Progenitor cell of endocrine pancreas (in vitro differentiated cells): ENCODE measurements at places on chromosomes 2 and 18. TPM values are rescaled to one million over a fixed set of nuclear protein-coding genes. Genes with fewer than 3 reads are reported as not detected.

DNA sequence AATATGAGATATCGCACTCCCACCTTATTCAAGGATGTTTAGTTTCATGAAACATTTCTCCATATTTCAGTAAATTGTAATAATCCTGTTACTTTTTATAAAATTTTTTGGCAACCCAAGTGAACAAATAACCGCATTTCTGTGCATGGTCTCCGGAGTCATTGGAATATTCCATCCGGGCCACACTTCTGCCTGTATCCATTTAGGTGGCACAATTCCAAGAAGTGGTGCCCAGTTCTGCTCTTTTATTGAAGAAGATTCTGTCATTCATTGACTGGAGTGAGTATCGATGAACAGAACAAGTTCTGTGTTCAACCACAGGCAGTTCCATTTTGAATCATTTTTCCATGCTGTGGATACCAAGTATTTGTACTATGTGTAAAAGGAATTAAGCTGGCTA, 26.6 kb upstream of the ICOS start:
- DNase-seq, result no peak
- no peaks in the 10 kb centered on the region for H3K27me3 ChIP-seq
- no peaks in the 10 kb centered on the region for H3K36me3 ChIP-seq

GRCh38 chr2:181420259-181421130, 36.7 kb upstream of the ITGA4 start:
- no peak overlapping the region for H3K27ac ChIP-seq
- H3K4me3 ChIP-seq, result no peak overlapping the region
- no peaks in the 10 kb centered on the region for H3K27me3 ChIP-seq
- H3K36me3 ChIP-seq, result no peaks in the 10 kb centered on the region

- no peak for DNase-seq
- H3K4me3 ChIP-seq, result peak overlapping the region; percentile 75
These were observed 725 bp upstream of the ANKRD53 start for GRCh38 chr2:70977605-70978205.

DNA sequence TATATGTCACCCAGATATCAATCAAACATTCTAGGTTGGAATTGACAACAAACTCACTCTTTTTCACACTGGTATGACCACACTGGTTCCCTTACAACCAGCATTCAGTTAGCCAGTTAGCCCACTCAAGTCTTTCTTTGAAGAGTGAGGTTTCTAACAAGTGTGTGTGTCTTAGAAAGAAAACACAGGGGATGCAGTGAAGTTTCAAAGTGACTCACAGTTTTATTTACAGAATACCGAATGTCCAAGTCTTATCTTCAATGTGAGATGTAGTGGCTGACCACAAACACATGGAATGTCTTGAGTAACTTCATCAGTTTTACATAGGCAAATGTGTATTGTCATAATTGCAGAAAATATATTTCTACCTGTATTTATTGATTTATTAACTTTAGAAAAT, 274.7 kb upstream of the HNMT start:
- no peak for DNase-seq
- no peaks in the 10 kb centered on the region for H3K36me3 ChIP-seq
- no peak overlapping the region for H3K4me3 ChIP-seq
- H3K4me1 ChIP-seq, result peaks cover 3% of the 10 kb centered on the region

DNA sequence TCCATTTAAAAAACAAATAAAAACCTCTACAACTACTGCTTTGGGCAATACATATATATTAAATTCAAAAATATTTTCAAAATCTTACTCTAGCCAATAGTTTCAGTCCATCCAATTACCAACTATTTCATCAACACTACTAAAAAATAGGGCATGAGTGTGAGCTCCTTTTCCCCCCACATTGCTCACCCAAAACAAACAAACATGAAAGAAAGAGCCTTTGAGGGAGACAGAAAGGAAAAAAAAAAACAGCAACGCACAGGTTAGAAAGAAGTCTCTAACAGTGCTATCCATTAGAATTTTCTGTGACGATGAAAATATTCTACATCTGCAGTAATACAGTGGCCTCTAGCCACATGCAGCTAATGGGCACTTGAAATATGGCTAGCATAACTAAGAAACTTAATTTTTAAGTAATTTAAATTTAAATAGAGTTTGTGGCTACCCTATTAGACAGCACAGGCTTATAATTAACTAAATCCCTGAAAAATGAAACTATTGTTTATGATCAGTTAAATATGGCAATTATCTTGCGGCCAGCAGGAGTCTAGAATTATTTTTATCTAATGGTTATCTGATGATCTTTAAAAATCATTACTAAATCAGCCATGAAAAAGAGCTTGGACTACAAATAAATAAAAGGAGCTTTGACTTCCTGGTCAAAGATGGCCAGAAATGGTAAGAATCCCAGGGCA, 59.2 kb downstream of the RBMS1 start:
- no peak overlapping the region for H3K4me3 ChIP-seq
- no peak for DNase-seq
- H3K4me1 ChIP-seq, result peaks cover 19% of the 10 kb centered on the region
- H3K27ac ChIP-seq, result no peak overlapping the region

- DNase-seq, result no peak
- H3K36me3 ChIP-seq, result no peaks in the 10 kb centered on the region
- no peak overlapping the region for H3K4me3 ChIP-seq
- no peak overlapping the region for H3K27ac ChIP-seq
These were observed 33.9 kb downstream of the LAMA3 start for GRCh38 chr18:23723121-23723520.

- H3K27ac ChIP-seq, result no peak overlapping the region
- DNase-seq, result no peak
- H3K36me3 ChIP-seq, result no peaks in the 10 kb centered on the region
- peaks cover 13% of the 10 kb centered on the region for H3K27me3 ChIP-seq
These were observed 15.1 kb downstream of the ALLC start for GRCh38 chr2:3672861-3673678.

GRCh38 chr2:190535586-190535985, 1.1 kb upstream of the NEMP2 start:
- H3K36me3 ChIP-seq, result peaks cover 18% of the 10 kb centered on the region
- H3K4me1 ChIP-seq, result peaks cover 18% of the 10 kb centered on the region
- DNase-seq, result no peak
- peak overlapping the region; percentile 52 for H3K4me3 ChIP-seq
- peak overlapping the region; percentile 27 for H3K27ac ChIP-seq
- no peaks in the 10 kb centered on the region for H3K27me3 ChIP-seq

- H3K27me3 ChIP-seq, result no peaks in the 10 kb centered on the region
- H3K36me3 ChIP-seq, result peaks cover 48% of the 10 kb centered on the region
- DNase-seq, result no peak
- H3K27ac ChIP-seq, result no peak overlapping the region
These were observed 8.9 kb downstream of the METTL5 start for GRCh38 chr2:169815849-169816248.

DNA sequence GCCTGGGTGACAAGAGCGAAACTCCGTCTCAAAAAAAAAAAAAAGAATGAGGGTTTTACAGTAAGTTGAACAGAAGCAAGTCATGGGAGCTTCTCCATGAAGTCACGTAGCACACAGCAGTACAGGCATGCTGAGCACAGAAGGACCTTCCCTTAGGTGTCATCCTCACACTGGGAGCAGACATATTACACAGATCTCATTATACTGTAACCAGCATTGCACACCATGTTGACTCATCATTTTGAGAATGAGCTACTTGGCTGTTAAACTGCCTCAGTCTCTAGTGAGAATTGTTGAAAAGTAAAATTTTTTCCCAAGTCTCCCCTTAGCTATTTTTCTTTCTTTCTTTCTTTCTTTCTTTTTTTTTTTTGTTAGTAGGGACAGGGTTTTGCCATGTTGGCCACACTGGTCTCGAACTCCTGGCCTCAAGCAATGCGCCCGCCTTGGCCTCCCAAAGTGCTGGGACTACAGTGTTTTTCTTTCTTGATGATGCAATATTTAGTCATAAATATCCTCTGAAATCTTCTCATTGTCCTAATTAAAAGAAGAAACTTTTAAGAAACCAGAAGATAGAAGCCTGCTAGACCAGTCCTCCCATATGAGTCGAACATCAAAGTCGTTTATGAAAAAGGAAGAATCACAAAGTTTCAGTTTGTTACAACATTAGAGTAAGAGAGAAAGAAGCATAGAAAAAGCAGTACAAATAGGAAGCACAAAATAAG, 37.9 kb upstream of the PPP1CB start:
- H3K27me3 ChIP-seq, result no peaks in the 10 kb centered on the region
- H3K27ac ChIP-seq, result no peak overlapping the region
- H3K36me3 ChIP-seq, result no peaks in the 10 kb centered on the region
- peaks cover 11% of the 10 kb centered on the region for H3K4me1 ChIP-seq
- DNase-seq, result no peak
- no peak overlapping the region for H3K4me3 ChIP-seq

DNA sequence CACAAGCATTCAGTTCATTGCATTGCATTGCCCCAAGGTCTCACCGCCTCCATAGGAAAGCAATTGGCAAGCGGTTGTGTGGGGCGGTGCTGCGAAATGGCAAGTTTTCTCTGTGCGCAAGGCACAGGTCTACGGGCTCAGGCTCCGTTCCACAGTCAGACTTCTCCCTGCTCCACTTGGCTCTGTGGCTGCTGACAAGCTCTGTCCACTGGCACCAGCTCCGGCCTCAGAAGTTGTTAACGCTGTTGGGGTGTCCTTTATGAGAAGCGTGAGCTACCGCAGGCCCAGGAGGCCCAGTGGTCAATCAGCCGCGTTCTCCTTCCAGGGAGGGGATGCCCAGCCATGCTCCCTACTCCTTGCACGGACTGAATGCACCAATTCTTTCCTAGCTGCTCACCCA, 87.0 kb upstream of the GATA6 start:
- H3K27ac ChIP-seq, result peak overlapping the region; percentile 83
- H3K36me3 ChIP-seq, result no peaks in the 10 kb centered on the region
- no peak for DNase-seq
- peaks cover 43% of the 10 kb centered on the region for H3K4me1 ChIP-seq

- no peak for DNase-seq
- H3K27ac ChIP-seq, result no peak overlapping the region
- H3K36me3 ChIP-seq, result no peaks in the 10 kb centered on the region
- no peaks in the 10 kb centered on the region for H3K27me3 ChIP-seq
- H3K4me3 ChIP-seq, result no peak overlapping the region
- peaks cover 5% of the 10 kb centered on the region for H3K4me1 ChIP-seq
These were observed 187.4 kb upstream of the SH3BP4 start for GRCh38 chr2:234764372-234764771.

DNA sequence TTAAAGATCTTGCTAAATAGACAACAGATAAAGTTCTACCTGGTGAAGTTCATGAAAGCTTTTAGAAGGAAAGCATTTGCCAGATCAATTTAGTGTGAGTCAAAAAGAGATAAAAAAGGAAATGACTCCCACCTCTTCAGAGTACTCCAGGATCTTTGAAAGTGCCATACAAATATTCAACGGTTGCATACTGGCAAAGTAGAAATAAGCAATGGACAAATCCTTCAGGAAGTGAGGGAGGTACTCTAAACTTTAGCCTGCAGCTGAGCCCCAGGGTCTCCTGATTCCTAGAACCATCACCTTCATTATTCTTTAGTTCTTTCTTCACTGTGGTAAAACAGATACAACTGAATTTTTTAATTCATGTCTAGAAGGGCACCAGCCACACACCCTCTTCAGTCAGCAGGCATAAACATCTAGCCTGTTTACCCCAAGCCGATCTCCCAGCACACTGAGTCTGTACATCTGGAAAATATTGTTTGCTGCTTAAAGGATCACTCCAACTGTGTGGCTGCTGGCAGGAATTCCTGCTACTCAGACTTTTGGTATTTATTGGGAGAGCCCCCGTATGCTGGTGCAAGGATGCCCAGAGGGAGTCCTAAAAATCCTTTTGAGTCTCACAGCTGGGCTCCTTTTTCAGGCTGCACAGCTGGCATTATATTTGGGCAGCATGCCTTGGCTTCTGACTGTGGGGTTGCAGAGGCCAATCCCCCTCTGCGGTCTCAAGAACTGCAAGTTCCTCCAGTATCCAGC, 72.3 kb upstream of the SESTD1 start:
- peaks cover 5% of the 10 kb centered on the region for H3K4me1 ChIP-seq
- H3K27ac ChIP-seq, result no peak overlapping the region
- no peak overlapping the region for H3K4me3 ChIP-seq
- DNase-seq, result no peak
- no peaks in the 10 kb centered on the region for H3K36me3 ChIP-seq

- H3K27ac ChIP-seq, result no peak overlapping the region
- H3K36me3 ChIP-seq, result no peaks in the 10 kb centered on the region
- DNase-seq, result no peak
These were observed 42.3 kb downstream of the RPL37A start for GRCh38 chr2:216540920-216541319.

DNA sequence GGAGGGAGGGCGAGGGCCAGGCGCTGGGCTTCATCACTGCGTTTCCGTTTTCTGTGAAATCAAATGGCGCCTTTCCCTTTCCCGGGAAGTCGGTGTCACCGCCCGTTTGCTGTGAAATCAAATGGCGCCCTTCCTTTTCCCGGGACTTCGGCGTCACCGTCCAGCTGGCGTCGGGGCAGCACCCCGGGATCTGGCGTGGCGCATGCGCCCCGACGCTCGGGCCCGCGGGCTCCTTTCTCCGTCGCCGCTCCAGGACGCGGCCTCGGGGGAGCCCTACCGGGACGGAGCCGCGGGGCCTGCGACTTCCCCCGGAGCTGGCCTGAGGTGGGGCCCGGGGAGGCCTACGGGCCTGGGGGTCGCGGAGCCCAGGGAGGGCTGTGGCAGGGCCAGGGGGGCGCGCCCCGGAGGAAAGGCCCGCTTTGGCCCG, at the start of gene FAM228A:
TSS of gene FAM228A (plus strand) at position 203 of the 427 bp plus-strand sequence. CDS start 428 bp downstream, outside the sequence.
- no peak for DNase-seq
- H3K36me3 ChIP-seq, result peaks cover 3% of the 10 kb centered on the region
- H3K27ac ChIP-seq, result no peak within 1 kb of the TSS
- H3K4me1 ChIP-seq, result no peaks in the 10 kb centered on the region
- peaks cover 12% of the 10 kb centered on the region for H3K27me3 ChIP-seq
- H3K4me3 ChIP-seq, result no peak within 1 kb of the TSS

KIF1A gene
- 132 and 140 TPM in 2 replicates for total RNA-seq

BCL2L11 gene
- total RNA-seq, result 24.2 and 27.7 TPM in 2 replicates

MITD1 gene
- total RNA-seq, result 37.8 and 38.4 TPM in 2 replicates

CFAP65 gene
- 0.65 and 0.67 TPM in 2 replicates for total RNA-seq

MYCN gene
- total RNA-seq, result 15.5 and 17.6 TPM in 2 replicates

COL4A4 gene
- 0.41 and 0.44 TPM in 2 replicates for total RNA-seq

UGT1A8 gene
- total RNA-seq, result not detected in 2 replicates

CPLX4 gene
- not detected in 2 replicates for total RNA-seq

LIMS4 gene
- 0.74 and 1.4 TPM in 2 replicates for total RNA-seq

CRACDL gene
- total RNA-seq, result 1.6 and 2.1 TPM in 2 replicates
